Stimulated activated CD8-positive, alpha-beta memory T cell treated with anti-CD3 and anti-CD28 coated beads, Interleukin-12 subunit alpha, Interleukin-12 subunit beta, amount 100 ng/mL, for 1 hour (primary cell): ENCODE measurements at places on chromosomes 13 and 19.

- DNase-seq = no peak
These were observed 6.1 kb downstream of the CIC start for GRCh38 chr19:42275103-42275502.

DNA sequence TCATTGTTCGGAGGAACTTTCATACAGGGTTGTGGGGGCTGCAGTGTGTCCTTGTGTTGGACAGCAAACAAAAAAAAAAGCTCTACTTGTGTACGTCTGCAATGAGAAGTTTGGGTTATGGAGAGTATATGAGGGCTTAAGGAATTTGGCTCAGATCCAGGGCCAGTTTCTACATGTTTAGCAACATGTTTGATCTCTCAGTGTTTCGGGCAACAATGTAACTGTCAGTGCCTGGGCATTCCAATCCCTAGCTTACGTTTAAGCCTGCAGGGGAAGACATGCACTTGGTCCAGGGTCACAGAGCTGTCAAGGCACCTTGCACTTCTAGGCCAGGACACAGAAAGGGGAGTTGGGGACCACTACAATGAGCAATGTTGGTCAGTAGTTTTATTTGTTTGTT lies 13.9 kb downstream of the ZNF543 start:
- no peak for DNase-seq

DNA sequence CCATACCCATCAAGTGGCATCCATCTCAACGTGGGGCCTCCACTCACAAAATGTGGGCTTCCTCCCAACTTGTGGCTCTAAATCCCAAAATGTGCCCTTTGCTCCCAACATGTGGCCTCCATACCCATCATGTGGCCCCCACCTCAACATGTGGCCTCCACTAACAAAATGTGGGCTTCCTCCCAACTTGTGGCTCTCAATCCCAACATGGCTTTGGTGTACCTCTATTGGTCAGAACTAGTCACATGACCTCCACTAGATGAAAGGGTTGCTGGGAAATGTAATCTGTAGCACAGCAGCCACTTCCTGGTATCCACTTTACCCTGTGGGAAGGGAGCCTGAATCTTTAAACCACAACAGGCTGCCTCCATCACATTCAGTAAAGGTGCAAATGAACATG lies 10.1 kb upstream of the ACER1 start:
- DNase-seq = no peak

GRCh38 chr13:93318534-93319254 lies 92.1 kb downstream of the GPC6 start:
- DNase-seq = no peak
